ENCODE measurements at places on chromosomes 7 and 10.

- DNase-seq = peak; percentile 86
These were observed 94.7 kb upstream of the EFCAB10 start for GRCh38 chr7:105675934-105676371.

DNA sequence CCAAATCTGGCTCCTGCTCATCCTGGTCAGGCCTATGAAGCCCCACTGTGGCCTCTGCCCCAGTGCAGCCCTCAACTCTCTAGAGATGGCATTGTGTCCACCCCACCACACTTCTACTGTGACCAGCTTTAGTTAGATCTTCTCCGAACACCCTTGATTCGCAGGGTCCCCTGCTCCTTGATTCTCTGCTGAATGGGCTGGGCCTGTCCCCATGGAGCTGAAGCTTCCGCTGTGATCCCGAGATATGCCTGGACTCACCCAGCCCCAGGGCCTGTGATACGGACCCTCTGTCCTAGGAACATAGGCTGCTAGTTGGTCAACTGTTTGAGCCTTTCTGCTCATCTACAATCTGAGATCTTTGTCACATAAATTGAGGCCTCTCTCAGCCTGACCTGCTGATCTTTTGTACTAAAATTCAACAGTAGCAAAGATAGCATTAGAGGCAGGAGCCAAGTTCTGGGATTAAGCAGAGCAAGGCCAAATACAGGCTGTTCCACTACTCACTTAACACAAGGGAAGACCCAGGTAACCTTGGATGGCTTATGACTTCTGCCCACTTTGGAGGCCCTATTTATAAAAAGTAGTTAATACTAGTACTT lies 6.5 kb upstream of the PPIF start:
- no peak for DNase-seq

DNA sequence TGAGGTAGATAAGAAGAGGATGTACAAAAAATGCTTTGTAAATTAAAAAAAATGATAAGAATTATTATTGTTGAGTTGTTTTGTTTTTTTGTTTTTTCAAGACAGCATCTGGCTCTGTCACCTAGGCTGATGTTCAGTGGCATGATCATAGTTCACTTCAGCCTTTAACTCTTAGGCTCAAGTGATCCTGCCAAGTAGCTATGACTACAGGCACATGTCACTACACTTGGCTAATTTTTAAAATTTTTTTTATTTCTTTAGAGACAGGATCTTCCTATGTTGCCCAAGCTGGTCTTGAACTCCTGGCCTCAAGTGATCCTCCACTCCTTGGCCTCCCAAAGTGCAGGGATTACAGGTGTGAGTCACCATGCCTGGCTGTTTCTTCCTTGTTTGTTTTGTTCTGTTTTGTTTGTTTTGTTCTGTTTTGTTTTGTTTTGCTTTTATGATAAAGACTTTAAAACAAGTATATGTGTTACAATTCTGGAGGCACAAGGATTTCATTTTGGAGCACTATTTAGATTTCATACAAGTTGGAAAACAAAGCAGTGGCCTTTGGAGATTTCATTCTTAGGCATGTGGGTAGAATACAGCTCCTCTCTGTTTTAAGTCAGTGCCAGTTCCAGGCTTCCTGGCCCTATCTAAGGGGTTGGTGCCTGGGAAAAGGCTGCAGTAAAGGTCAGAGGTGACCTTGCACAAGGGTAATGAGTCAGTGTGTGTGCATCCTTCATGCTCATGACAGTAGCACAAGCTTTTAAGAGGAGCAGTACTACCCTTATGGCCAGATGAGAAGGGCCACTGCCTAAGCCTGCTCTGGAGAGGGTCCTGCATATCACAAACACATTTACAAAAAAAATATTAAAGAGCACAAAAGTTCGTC lies 17.9 kb downstream of the FGFBP3 start:
- no peak for DNase-seq

DNA sequence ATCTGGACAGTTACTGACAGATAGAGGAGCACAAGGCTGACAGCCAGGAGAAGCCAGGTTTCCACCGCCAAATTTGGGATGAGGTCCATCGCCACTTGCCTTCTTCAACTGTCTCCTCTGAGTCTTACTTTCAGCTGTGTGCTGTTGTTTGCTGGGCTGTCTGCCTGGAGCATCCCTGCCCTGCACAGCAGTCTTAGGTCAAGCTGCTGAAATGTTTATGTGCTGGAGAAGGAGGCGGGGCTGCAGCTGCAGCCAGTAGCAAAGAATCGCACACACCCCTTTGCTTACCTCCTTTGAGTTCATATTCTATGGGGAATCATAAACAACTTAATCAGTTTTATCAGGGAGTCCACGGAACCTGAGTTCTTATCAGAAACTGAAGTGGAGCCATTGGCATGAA lies 20.1 kb upstream of the CYP3A5 start:
- no peak for DNase-seq

DNA sequence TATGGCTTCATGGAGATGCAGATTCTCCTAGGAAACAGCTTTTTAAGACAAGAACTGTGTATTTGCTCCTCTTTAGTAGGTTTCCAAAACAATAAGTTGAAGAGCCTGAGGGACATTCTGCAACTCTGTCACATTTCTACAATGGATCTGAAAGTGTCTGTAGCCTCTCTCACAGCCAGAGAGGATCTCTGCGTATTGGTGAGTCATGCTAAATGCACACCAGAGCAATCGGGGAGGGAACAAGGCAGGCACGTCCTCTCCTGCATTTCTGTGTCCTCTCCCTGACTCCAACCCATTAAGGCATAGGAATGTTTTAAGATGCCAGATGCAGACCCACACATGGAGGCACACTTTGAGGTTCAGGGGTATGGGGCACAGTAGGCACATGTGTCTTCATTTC lies 1126.4 kb upstream of the GHITM start:
- no peak for DNase-seq

DNA sequence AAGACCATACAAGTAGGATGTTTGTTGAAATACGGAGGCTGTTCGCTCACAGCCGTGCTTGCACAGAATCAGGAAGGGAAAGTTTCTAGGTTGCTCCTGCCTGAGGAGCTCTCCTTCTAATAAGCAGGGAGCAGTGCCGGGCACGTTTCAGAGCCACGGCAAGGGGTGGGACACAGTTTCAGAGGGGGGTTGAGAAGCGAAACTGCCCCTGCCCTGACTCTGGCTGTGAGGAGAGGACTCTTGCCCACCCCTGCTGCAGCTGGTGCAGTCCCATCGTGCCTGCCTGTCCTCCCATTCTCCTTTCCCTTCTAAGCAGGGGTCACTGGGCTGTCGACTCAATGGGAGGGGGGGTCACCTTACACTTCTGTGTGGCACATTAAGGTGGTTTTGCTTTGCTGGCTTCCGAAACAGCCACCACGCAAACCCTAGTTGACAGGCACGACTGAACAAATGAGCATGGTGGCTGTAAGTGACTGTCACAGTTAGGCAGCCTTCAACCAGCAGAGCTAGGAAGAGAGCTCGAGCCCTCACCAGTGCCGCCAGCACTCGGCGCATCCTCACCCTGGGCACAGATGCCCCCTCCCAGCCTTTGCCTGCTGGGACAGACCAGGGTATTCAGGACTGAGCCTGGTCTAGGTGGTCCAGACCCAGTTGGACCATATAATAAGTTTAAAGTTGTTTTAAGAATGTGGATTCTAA lies 37.5 kb downstream of the ZNF467 start:
- DNase-seq = no peak

GRCh38 chr7:127536394-127536691 lies 49.1 kb downstream of the GCC1 start:
- no peak for DNase-seq

- DNase-seq = no peak
These were observed 36.0 kb downstream of the KIAA1549 start for GRCh38 chr7:138945154-138945553.

DNA sequence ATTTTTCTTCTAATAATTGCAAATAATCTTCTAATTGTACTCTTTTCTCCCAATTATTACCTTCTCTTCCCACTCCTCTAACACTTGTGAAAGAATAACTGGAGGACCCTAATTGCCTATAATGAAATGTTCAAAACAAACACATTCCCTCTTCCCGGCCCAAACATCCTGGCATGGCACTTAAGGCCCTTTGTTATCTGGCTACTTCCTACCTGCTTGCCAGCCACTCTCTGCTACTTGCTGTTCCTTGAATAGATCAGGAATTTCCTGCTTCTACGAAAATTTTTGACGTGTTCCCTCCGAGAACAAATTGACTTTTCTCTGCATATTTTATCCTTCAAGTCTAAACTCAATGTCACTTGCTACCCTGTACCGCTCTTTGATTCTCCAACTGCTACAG lies 56.1 kb upstream of the NOBOX start:
- no peak for DNase-seq

DNA sequence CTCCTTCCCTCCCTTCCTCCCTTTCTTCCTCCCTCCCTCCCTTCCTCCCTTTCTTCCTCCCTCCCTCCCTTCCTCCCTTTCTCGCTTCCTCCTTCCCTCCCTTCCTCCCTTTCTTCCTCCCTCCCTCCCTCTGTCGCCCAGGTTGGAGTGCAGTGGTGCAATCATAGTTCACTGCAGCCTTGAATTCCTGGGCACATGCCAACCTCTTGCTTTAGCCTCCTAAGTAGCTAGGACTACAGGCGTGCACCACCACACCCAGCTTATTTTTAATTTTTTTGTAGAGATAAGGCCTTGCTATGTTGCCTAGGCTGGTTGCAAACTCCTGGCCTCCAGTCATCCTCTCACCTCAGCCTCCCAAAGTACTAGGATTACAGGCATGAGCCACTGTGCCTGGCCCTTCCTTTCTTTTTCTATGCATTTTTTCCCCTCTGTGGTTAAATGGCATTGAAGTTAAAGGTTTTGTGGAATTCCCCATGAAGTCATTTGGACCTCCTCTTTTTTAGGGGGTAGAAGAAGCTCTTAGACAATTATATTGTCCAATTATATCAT lies 9.6 kb downstream of the KLHDC10 start:
- no peak for DNase-seq

- no peak for DNase-seq
These were observed 267.1 kb downstream of the ARL4A start for GRCh38 chr7:12954380-12955033.

- DNase-seq = no peak
These were observed 581 bp downstream of the FAM3C start for GRCh38 chr7:121395494-121395960.

DNA sequence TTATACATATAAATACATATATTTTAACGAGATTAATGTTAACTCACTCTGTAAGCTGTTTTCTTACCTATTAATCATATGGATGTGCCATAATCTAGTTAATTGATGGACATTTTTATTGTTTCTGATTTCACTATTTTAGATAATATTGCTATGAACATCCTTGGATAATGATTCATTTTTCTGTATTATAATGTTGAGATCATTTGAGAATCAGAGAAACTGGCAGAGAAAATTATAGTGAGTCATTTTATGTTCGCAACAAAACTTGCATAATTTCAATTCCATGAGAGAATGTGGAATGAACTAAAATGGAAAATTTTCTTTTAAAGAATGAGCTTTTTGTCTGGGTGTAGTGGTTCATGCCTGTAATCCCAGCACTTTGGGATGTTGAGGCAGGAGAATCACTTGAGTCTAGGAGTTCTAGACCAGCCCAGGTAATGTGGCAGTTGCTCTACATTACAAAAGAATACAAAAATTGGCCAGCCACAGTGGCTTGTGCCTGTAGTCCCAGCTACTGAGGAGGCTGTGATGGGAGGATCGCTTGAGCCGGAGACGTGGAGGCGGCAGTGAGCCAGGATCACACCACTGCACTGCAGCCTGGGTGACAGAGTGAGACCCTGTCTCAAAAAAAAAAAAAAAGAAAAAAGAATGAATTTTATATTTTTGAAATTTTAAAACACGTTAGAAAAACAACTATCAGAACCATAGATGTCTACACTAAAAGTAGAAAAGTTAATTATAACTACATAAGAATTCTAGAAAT lies 40.5 kb downstream of the PAPSS2 start:
- no peak for DNase-seq

DNA sequence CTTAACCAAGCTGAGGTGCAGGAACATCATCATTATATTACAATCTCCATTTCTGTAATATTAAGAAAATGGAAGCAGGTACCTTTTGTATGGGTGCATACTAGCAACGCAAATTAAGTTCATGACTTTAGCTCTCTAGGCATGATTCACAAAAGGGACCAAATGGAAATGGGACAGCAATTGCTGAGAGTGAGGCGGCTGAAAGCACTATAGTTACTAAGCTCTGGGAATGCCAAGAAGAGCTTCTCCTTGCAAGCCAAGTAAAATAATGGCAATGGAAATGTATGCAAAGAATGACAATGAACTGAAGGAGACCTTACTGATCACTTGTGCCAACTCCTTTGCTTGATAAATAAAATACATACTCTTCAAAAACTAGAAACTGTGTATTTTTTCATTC lies 36.2 kb upstream of the RNF148 start:
- no peak for DNase-seq

DNA sequence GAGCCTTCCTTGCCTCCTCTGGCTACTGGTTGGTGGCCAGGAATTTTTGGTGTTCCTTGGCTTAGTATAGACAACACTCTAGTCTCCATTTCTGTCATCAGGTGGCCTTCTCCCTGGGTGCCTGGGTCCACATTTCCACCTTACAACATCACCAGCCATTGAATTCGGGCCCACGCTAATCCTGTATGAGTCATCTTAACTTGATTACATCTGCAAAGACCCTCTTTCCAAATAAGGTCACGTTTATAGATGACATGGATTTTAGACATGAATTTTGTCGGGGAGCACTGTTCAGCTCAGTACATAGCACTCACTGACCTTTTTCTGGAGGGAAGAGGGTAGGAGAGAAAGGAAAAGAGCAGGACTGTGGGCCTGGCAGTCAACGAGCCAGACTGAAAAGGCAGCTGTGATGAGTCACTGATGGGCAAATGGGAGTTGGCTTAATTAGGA lies 39.4 kb downstream of the MMRN2 start:
- DNase-seq = no peak

DNA sequence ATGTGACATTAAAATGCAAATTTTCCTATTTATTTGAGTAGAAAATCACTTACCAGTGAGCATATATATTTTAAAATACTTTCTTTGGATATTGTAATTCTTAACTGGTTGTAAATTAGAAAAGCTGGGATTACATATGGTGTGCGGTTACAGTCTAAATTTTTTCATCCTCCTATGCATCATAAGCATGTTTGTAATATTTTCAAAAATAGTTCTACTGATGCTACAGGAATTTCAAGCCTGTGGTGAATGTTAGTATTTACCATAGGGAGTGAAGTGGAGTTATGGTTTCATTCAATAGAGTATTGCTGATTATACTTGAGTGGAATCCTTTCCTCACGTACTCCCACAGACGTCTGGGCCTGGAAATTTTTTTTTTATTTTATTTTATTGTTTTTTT lies 34.6 kb upstream of the ST7 start:
- no peak for DNase-seq

- DNase-seq = no peak
These were observed 4.2 kb downstream of the OSBPL3 start for GRCh38 chr7:24975644-24976260.

Measured in hematopoietic multipotent progenitor cell (in vitro differentiated cells).